ENCODE measurements at places on chromosomes 13 and 19. TPM values are rescaled to one million over a fixed set of nuclear protein-coding genes. Genes with fewer than 3 reads are reported as not detected.

ANGPTL4 gene
- 6.0 TPM for total RNA-seq

PSG4 gene
- total RNA-seq, result 7.0 TPM

TEX101 gene
- not detected for total RNA-seq

ZNF616 gene
- 15.3 TPM for total RNA-seq

ZNF430 gene
- total RNA-seq, result 14.2 TPM

LENG9 gene
- 24.5 TPM for total RNA-seq

RASIP1 gene
- total RNA-seq, result 3.2 TPM

ZNF850 gene
- total RNA-seq, result 0.43 TPM
